ENCODE measurements at places on chromosomes 5 and 9. TPM values are rescaled to one million over a fixed set of nuclear protein-coding genes. Genes with fewer than 3 reads are reported as not detected.

GRCh38 chr9:108991479-108991878 lies 21.8 kb downstream of the CTNNAL1 start:
- DNase-seq: no peak

DNA sequence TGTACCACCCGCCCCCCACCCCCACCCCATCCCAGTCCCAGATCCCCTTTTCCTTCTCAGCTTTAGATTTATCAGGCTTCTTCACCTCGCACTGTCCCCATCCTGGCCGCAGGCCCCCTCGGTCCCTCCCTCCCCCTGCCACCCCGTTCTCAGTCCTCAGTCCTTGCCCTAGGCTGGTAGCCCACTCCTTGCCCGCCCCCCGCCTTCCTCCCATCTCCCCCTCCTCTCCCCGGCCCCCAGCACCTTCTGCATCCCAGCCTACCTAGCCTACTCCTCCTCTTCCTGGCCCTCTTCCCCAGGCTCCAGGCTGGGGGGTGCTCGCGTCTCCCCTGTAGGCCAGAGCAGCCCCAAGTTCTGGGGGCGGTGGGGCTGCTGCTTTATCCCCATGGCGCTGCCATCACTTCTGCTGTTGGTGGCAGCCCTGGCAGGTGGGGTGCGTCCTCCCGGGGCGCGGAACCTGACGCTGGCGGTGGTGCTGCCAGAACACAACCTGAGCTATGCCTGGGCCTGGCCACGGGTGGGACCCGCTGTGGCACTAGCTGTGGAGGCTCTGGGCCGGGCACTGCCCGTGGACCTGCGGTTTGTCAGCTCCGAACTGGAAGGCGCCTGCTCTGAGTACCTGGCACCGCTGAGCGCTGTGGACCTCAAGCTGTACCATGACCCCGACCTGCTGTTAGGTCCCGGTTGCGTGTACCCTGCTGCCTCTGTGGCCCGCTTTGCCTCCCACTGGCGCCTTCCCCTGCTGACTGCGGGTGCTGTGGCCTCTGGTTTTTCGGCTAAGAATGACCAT lies 828 bp downstream of the NPR2 start:
- DNase-seq: no peak

The TXNDC8 gene
- not detected for total RNA-seq

DNA sequence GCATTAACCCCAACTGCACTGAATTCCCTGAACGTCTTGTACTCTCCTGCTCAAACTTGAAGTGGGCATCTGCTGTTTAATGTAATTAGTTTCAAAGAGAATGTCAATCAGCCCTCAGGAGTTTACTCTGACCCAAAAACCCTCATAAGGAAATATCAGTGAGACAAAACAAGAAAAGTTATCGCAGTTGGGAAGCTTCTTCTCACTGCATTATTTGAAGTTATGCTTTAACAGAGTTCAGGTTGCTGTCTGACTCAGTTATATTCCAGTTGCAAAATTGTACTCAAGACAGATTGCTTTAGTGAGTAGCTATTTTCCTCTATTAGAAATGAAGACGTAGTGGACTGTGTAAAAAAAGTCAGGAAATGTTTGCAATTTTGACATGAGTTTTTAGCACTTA lies 52.1 kb downstream of the PPIC start:
- DNase-seq: no peak

DNA sequence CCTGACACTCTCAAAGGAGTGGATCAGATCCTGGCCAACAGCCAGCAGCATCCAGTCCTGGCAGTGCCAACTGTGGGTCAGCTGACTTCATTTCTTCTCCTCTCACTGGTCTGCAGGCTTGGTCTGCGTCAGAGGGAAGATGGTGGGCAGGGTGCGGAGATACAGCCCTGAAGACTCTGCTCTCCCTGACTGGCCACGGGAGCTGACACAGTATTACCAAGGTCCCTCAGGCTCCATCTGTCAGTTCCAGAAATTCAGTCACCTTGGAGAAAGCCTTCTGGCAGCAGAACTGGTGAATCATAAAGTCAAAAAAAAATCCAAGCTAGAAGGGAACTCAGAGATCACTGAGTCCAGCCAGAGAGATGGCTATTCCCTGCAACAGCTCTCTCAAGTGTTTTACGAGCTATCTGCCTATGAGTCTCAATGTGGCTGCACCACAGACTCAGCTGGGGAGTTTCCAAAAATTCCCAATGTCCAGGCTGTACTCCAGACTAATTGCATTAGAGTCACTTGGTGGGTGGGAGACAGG lies 27.9 kb downstream of the C1QTNF2 start:
- DNase-seq: peak; percentile 20

The GPR150 gene
- total RNA-seq: not detected

- no peak for DNase-seq
These were observed 10.8 kb upstream of the ADRA1B start for GRCh38 chr5:159905496-159905895.

DNA sequence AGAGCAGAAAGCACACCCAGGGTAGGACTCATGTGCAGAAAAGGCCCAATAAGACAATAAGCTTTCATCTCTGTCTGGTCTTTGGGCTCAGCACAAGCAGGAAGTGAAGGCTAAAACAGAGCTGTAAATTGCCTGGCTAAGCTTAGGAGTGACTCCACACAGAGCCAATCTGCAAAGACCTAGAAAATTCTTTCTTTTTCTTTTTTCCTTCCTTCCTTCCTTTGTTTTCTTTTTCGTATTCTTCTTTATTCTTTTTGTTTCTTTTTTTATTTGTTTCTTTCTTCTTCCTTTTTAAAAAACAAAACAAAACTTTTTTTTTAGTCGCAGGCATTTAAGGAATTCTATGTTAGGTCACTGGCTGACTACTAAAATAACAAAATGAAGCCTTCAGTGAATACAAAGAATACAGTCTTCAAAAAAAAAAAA lies 12.2 kb downstream of the SLC35A4 start:
- DNase-seq: no peak

DNA sequence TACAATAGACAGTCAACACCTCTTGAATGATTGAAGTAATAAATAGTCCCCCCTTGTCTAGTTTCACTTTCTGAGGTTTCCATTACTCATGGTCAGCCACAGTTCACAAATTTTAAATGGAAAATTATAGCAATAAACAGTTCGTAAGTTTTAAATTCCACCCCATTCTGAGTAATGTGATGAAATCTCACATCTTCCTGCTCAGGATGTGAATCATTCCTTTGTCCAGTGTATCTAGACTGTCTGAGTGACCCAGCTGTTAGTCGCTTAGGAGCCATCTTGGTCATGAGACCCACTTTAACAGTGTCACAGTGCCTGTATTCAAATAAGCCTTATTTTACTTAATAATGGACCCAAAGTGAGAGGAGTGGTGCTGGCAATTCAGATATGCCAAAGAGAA lies 311.6 kb upstream of the PRR16 start:
- DNase-seq: no peak

DNA sequence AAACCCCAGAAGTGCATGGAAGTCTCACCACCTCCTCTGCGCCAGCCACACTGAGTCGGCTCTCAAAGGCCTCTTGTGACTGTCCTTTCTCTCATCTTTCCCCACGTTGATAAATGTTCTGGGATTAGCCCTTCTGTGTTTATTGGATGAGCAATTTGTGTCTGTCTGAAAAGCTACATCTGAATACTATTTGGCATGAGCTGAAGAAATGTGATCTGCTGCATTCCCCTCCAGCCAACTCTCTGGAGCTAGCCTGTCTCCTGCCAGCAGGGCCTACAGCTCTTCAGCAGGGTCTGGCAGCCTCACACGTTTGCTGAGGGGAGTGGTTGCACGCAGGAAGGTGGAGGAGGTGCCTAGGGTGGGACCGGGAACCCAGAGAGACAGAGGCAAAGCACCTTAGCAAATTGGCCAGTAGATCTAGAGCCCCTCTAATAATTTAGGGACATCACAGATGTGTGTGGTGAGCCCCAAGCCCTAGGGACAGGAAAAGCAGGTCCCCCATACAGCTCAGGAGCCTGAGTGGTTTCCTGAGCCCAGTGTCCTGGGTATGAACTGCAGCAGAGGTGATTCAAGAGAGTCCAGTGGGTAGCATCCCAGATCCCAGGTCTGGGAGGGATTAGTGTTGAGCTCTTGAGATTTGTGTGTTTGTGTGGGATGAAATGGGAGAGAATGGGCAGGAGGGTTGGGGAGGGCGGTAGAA lies 20.5 kb upstream of the B4GALT1 start:
- no peak for DNase-seq

DNA sequence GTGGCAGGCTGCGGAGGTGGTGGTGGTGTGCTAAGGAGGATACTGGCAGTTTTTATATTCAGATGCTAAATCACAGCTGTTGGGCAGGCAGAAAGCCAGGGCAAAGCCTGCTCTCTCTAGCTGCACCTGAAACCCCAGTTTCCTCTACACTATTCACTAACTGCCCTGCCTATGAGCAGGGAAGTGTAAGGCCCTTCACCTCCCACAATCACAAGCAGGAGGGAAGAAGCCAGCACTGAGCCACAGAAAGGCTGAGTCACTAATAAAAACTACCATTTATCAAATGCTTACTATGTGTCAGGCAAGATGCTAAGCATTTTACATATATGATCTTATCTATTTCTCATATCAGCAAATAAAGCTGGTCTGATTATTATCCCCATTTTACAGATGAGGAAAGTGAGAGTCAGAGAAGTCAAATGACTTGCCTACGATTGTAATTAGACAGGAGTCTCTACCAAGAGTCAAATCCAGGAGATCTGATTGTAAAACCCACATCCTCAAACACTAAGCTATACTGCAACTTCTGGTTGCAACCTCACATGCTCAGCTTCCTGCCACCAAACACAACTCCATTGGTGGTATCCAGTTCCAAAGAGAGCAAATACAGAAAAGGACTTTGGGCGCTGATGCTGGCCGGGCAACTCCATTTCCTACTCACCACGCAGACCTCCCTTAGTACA lies 17.7 kb upstream of the IL6ST start:
- no peak for DNase-seq

- DNase-seq: no peak
These were observed 192.0 kb downstream of the PIK3R1 start for GRCh38 chr5:68407311-68408239.

The SLCO6A1 gene
- not detected for total RNA-seq

DNA sequence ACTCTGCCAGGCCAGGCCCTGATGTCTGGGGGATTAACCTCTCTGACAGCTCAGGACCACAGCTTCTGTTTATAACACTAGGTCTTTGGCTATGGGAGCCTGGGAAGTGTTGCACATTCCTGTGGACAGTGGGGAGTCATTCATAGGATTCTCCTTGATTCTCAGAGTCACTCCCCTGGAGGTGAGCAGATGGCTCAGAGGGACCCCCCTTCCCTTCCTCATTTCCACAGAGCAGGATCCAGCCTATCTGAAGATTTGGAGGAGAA lies 60.2 kb downstream of the NRG2 start:
- no peak for DNase-seq

- DNase-seq: no peak
These were observed 465.5 kb downstream of the DNAH5 start for GRCh38 chr5:13478831-13479465.

DNA sequence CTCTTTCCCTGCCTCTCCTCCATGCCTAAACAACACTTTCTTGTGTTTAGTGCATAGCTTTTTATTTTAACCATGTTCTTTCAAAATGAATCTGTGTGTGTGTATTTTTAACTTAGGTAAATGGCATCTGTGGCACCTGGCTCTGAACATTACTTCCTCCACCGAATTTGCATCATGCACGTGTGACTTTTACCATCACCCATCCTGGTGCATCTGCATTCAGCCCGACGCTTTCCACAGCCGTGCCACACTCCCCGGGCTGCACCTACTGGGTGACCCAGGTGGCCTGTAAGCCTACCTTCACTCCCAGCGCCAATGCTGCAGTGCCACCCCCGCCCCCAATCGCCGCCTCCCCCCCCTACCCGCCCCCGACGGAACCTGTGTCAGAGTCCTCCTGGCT lies 12.7 kb upstream of the FCN1 start:
- no peak for DNase-seq

DNA sequence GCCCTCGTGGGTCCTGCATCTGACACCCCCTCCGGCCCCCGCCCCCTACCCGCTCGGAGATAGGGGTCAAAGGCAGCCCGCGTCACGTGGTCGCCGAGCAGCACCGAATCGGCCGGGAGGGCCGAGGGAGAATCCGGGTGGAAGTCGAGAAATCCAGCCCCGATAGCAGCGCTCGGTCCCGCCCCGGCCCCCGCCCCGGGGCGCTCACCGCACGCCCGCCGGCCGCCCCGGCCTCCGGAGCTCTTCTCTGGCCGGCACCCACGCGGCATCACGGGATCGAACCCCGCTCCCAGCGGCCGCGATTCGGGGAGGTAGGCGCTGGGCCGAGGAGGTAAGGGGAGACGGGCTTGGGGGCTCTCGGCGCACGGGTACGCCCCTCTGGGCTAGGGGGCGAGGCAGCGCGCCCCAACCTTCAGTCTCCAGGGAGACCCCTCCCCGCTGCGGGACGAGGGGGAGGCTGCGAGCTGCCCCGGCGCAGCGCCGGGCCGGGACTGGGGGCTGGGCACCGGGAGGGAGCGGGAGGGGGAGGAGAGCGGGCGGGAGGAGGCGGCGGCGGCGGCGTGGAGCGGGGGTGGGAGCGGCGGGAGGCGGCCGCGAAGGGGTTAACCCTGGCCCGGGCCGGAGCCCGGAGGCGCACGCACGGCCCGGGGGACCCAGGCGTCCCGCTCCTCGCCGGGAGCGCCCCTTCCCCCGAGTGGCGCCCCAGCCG lies 22.1 kb upstream of the NDST1 start:
- no peak for DNase-seq

DNA sequence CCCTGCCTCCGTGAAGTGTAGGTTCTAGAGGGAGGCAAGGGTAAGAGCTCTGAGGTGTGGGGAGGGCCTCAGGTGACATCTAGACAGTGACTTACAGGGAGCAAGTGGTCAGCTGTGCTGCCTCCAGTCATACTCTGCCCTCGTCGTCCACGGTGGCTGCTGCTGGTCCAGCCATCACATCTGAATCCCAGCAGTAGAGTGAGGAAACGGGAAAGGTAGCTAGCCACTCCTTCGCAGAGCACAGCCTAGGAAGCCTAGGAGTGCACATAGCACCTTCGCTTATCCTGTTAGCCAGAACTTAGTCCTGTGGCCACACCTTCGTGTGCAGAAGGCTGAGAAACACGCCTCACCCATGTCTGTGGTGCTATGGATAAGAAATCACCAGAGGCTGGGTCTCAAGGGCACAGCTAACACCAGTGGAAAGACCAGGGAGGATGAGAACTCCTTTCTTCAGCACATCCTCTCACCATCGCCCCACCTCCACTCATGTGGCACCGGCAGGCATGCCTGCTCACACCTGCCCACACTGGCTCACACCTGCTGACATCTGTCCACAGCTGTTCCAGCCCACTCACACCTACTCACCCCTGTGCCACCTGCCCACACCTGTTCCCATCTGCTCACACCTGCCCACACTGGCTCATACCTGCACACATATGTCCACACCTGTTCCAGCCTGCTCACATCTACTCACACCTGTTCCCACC lies 44.5 kb upstream of the SLC6A19 start:
- no peak for DNase-seq

Measured in cardiac septum (tissue), 1 donor.